Stimulated activated CD8-positive, alpha-beta memory T cell treated with anti-CD3 and anti-CD28 coated beads, Interleukin-4, amount 100 ng/mL, for 48 hours (primary cell): ENCODE measurements at places on chromosomes 16 and 17.

GRCh38 chr16:19114359-19115147 is 789 bp downstream of the ITPRIPL2 start:
- peak; percentile 42 for DNase-seq

- no peak for DNase-seq
Observed at GRCh38 chr16:28882551-28883160, 4.4 kb downstream of the ATP2A1 start.

GRCh38 chr16:89436366-89436765 is 54.0 kb downstream of the ANKRD11 start:
- no peak for DNase-seq

- no peak for DNase-seq
Observed at GRCh38 chr16:80543162-80543561, 2.4 kb downstream of the DYNLRB2 start.

DNA sequence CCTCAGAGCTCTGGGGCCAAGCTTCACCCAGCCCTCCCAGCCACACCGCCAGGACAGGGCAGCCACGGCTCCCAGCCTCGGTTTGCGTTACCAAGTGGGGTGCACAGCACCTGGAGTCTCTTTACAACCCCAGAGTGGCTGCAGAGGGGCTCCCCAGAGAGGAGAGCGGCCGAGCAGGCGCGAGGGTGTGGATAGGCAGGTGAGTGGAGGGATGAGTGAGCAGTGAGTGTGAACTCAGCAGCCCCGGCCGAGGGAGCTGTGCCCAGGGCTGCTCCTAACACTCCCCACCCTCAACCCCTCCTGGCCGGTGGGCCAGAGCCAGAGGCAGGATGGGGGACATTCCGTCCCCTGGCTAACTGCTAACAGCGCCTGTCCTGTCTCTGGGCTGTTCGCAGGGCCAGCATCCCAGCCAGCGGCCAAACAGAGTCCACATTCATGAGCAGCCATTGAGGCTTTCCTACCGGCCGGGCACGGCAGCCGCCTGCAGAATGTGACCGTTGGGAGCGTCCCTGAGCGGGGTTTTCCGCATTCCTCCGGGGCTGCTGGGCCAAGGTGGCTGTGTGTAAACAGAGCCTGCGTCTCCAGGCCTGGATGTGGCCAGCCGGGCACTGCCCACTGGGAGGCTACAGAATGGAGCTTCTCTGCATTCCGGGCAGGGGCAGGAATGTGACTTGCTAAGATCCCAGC is 5.3 kb downstream of the ZNF469 start:
- no peak for DNase-seq

DNA sequence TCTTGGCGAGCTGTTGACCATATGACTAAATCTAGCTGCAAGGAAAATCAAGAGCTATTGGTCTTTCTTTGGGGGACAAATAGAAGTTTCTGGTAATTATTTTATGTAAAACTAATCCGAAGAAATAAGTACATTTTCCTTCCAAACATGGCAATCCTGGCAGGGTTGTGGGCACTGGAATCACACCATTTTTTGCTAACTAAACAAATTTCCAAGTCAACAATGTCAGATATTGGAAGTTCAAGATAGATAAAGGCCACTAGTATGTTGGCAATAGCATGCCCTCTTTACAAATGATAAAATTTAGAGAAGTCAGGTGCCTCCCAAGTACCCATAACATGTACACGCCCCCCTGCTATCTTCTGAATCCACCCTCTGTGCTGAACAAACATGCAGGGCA is 330.4 kb downstream of the CDH13 start:
- no peak for DNase-seq

GRCh38 chr16:72493716-72494415 is 321.9 kb upstream of the PMFBP1 start:
- DNase-seq, result no peak

DNA sequence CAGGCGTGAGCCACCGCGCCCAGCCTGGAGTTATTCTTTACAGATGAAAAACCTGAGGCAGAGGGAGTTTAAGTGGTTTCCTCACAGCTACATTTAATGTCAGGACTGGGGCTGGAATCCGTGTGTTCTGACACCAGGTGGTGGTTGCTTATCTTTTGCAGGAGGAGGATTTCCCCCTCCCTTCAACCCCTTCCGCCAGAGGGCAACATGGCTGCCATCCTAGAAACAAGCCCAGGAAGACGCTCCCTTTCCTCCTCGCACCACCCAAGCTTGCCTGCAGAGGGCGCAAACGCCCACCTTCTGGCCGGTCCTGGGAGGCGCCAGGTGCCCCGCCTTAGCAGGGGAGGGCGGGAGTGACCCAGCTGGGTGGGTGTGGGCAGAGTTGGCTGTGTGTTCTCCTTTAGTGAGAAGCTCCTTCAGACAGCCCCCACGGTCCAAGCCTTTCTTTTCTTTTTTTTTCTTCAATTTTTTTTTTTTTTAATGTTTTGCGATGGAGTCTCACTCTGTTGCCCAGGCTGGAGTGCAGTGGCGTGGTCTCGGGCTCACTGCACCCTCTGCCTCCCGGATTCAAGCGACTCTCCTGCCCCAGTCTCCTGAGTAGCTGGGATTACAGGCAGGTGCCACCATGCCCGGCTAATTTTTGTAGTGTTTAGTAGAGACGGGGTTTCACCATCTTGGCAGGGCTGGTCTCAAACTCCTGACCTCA is 9.9 kb upstream of the RAP1GAP2 start:
- peak; percentile 96 for DNase-seq

- no peak for DNase-seq
Observed at GRCh38 chr16:27400751-27401620, 988 bp upstream of the IL21R start.

DNA sequence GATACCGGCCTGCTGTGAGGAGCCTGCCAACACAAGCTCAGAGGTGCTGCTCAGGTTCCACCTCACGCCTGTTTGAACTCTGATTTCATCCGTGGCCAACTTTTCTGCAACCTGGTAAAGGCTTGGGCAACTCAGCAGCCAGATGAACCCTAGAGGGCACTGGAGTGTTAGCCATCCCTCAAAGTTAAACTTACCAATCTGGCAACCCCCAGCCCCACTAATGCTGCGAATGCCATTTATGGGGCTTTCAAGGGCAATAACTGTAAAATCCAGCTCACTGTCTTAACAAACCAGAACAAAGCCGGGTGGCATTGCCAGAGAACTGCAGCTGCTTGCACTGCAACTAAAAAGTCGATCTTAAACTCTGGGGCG is 105.5 kb downstream of the AXIN2 start:
- no peak for DNase-seq

DNA sequence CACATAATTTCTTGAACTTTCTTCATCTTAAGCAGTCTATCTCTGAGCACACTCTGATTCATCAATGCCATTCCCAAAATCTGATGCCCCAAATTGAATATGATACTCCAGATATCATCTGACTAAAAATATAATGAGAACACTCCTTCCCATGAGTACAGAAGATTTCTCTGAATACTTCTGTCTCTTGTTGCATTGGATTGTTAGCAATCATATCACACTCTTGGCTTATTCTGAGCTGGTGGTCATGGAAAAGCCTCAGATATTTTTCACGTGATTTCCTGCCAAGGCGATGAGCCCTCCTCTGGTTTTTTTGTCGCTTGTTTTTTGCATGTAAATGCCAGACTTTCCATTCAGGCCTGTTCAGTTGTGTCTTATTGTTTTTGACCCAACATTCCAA is 87.2 kb downstream of the NOG start:
- DNase-seq, result no peak
